Left ventricle myocardium superior (tissue), 1 donor: ENCODE measurements at places on chromosomes 16 and 17. TPM values are rescaled to one million over a fixed set of nuclear protein-coding genes. Genes with fewer than 3 reads are reported as not detected.

ACSM2A gene
- total RNA-seq, result not detected

CA4 gene
- 17.0 TPM for total RNA-seq

RAPGEFL1 gene
- 3.8 TPM for total RNA-seq

PRSS53 gene
- total RNA-seq, result 0.87 TPM

SLC16A11 gene
- total RNA-seq, result 0.47 TPM

HES7 gene
- not detected for total RNA-seq

PIRT gene
- total RNA-seq, result not detected

GRAP gene
- 2.2 TPM for total RNA-seq

ACAP1 gene
- total RNA-seq, result 17.3 TPM

NRN1L gene
- total RNA-seq, result not detected

SLFN12 gene
- total RNA-seq, result 3.1 TPM

PCYT2 gene
- total RNA-seq, result 28.4 TPM

SLC6A2 gene
- total RNA-seq, result not detected

CLEC3A gene
- not detected for total RNA-seq

CHST5 gene
- 0.07 TPM for total RNA-seq

BLTP2 gene
- 73.8 TPM for total RNA-seq

VMP1 gene
- 55.9 TPM for total RNA-seq

ANKRD40CL gene
- total RNA-seq, result not detected

FOXC2 gene
- 1.9 TPM for total RNA-seq

MT2A gene
- total RNA-seq, result 86.3 TPM

GDPD1 gene
- 3.3 TPM for total RNA-seq
